Caki2 (cell line): ENCODE measurements at places on chromosomes 1 and 21. TPM values are rescaled to one million over a fixed set of nuclear protein-coding genes. Genes with fewer than 3 reads are reported as not detected.

The NBPF6 gene
- total RNA-seq: not detected in 2 replicates

The GSTM5 gene
- not detected in 2 replicates for total RNA-seq

- no peak for DNase-seq
Measured at GRCh38 chr21:15326032-15326867, 261.4 kb upstream of the NRIP1 start.

The EVA1C gene
- not detected in 2 replicates for total RNA-seq

GRCh38 chr1:183554577-183554976 lies 35.7 kb downstream of the NCF2 start:
- no peak for DNase-seq

GRCh38 chr1:26583646-26584485 lies 54.3 kb downstream of the RPS6KA1 start:
- DNase-seq: no peak

DNA sequence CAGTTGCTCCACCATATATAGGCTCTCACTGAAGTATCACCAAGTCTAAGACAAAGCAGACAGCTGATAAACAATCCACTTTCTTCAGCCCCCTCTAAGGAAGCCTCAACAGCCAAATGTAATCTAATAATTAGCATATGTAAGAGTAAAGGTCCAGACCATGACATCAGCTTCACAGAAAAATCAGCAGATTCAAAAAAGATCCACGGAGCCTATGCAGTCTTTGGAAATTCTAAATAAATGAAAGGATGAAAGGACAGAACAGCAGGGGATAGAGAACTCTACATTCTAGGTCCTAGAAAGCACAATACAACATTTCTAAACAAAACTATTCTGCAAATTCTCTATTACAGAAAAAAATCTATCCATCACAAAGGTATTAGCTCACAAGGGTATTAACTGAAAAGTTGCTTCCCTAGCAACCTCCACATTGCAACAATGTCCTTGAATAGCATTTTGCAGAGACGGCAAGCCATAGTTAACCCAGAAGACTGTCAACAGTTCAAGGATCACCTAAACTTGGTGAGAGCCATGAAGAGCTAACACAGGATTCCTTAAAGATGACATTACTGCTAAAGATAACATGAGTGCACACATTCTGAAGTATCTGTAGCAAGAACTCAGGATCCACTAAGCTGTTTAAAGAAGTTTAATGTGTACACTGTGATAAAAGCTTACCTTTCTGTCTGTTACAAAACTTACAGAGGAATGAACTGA lies 74.3 kb downstream of the SIPA1L2 start:
- no peak for DNase-seq

DNA sequence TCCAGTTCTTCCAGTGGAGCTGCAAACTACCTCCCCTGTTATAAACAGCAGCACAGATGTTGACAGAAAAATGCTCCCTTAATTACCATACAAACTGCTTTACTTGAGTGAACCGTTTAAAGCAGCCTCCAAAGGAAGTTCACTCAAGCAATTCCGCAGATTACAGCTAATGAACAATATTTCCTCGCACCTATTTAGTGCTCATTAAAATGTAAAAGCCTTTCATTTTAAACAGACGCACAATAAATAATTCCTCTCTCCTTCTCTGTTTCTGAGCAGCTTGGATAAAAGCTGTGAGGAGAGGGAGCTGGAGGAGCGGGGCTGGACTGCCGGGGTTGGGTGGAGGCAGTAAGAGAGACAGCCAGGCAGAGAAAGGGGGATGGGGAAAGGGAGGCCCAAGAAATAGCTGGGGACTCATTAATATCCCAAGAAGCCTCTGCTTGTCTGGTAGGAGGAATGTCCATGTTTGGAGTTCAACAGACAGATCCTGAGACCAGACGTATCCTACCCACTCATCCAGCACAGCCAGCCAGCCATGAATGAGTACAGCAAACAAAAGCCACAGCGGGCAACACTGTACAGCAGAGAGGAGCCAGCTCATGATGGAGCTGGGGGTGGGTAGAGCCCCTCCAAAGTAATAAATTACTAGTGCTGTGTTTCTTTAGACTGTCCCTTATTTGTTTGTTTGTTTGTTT lies 227.7 kb downstream of the GPATCH2 start:
- peak; percentile 71 for DNase-seq
